ENCODE measurements at places on chromosomes 6 and 20. TPM values are rescaled to one million over a fixed set of nuclear protein-coding genes. Genes with fewer than 3 reads are reported as not detected.

GRCh38 chr20:35007413-35007812 is 51.7 kb downstream of the MYH7B start:
- no peak overlapping the region for H3K27ac ChIP-seq
- no peaks in the 10 kb centered on the region for H3K27me3 ChIP-seq
- no peak overlapping the region for H3K4me3 ChIP-seq
- H3K36me3 ChIP-seq: peaks cover 39% of the 10 kb centered on the region

- DNase-seq: no peak
- no peak overlapping the region for H3K4me3 ChIP-seq
- H3K27ac ChIP-seq: peak overlapping the region; percentile 98
- H3K36me3 ChIP-seq: no peaks in the 10 kb centered on the region
These were observed 18.0 kb upstream of the SLCO4A1 start for GRCh38 chr20:62624325-62624690.

- no peaks in the 10 kb centered on the region for H3K36me3 ChIP-seq
- no peaks in the 10 kb centered on the region for H3K4me1 ChIP-seq
- H3K27me3 ChIP-seq: no peaks in the 10 kb centered on the region
- DNase-seq: no peak
These were observed 526.1 kb upstream of the MARCKS start for GRCh38 chr6:113331021-113331420.

DNA sequence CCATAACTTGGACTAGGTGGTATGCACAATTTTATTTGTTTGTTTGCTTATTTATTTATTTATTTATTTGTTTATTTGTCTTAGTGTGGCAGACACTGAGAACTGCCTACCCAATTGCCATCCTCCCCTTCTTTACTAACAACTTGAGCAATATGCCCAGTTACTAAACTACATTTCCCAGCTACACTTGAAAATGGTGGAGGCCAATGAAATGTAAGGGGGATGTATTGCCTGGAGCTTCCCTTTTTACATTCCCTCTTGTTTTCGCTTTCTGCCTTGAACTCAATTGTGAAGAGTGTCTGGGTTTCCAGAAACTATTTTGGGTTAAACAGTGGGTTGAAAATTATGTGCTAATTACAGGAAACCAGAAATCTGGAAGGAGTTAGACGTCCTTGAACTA is 152.7 kb upstream of the FKBP1C start:
- H3K27ac ChIP-seq: no peak overlapping the region
- no peaks in the 10 kb centered on the region for H3K27me3 ChIP-seq
- H3K4me3 ChIP-seq: no peak overlapping the region
- no peak for DNase-seq
- no peaks in the 10 kb centered on the region for H3K4me1 ChIP-seq
- H3K36me3 ChIP-seq: no peaks in the 10 kb centered on the region

- no peak for DNase-seq
- no peaks in the 10 kb centered on the region for H3K36me3 ChIP-seq
- no peak overlapping the region for H3K27ac ChIP-seq
- H3K27me3 ChIP-seq: no peaks in the 10 kb centered on the region
- peaks cover 42% of the 10 kb centered on the region for H3K4me1 ChIP-seq
These were observed 84.1 kb downstream of the CD24 start for GRCh38 chr6:106890447-106890846.

The SRMS gene
- total RNA-seq: not detected

Measured in mesothelial cell of epicardium (in vitro differentiated cells).